Urothelium cell line (cell line): ENCODE measurements at places on chromosomes 11 and 22.

GRCh38 chr22:17656870-17657395 is 18.4 kb downstream of the BCL2L13 start:
- no peak for DNase-seq

DNA sequence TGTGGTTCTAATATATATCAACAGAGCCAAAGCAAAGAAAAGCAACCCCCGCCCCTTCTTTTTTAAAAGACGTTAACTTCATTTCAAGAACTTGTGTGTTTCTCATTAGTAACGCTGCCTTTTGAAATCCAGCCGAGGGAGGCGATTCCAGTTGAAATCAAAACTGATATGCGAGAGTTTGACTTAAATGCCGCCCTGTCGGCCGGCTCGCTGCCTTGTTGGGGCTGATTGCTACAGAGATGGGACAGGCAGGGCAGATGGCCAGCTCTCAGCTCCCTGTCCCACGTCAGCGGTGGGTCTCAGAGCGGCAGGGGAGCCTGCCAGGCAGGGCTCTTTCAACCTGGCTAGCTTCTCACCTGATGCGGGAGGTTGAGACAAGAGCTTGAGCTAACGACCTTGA is 51.9 kb upstream of the ALX4 start:
- DNase-seq = no peak

GRCh38 chr11:76668362-76669155 is 2.0 kb downstream of the LRRC32 start:
- DNase-seq = no peak

DNA sequence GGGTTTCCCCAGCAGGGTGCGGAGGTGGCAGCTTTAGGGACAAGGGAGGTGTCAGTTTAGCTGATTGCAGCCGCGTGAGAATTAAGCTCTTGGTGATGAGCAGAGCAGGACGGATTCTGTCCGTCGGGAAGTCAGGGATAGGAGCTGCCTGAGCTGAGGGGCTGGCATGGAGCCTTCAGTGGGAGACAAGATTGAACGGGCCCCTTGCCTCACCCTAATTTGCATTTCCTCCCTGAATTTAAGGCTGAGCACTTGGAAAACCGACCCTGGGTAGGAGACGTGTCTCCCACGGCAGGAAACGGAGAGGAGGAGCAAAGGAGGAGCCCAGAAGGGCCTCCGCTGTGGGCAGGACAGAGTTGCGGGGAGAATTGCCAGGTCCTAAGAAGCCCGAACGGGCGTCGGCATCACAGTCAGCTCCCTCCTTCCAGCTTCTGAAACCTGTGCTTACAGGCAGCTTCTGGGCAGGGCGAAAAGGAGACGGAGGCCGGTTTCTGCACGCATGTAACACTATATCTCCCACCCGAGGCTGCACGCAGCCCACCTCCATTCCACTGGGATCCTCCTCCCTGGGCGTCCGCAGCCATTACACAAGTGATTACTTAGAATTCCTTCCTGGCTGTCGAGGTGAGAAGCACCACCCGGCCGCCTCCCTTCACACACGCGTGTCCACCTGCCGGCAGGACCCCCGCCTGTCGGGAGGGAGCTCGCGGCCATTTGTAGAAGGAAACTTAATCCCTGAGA is 345.8 kb downstream of the BRD1 start:
- DNase-seq = peak; percentile 65

- DNase-seq = peak; percentile 68
Observed at GRCh38 chr11:42524534-42525227, 787.1 kb upstream of the API5 start.

- DNase-seq = no peak
Observed at GRCh38 chr11:108512708-108513107, 14.5 kb upstream of the POGLUT3 start.
